ENCODE measurements at places on chromosomes 3 and 15. TPM values are rescaled to one million over a fixed set of nuclear protein-coding genes. Genes with fewer than 3 reads are reported as not detected.

- no peak for DNase-seq
Observed at GRCh38 chr15:63146684-63147083, 10.6 kb downstream of the RPS27L start.

GRCh38 chr15:70633991-70634390 lies 129.4 kb downstream of the UACA start:
- DNase-seq: no peak

- DNase-seq: no peak
Observed at GRCh38 chr15:66723826-66724731, 22.0 kb downstream of the SMAD6 start.

Gene RPL35A
- total RNA-seq: 861 TPM

Gene HYAL1
- total RNA-seq: 0.60 TPM

GRCh38 chr15:72534523-72534922 lies 60.4 kb downstream of the ARIH1 start:
- DNase-seq: no peak

DNA sequence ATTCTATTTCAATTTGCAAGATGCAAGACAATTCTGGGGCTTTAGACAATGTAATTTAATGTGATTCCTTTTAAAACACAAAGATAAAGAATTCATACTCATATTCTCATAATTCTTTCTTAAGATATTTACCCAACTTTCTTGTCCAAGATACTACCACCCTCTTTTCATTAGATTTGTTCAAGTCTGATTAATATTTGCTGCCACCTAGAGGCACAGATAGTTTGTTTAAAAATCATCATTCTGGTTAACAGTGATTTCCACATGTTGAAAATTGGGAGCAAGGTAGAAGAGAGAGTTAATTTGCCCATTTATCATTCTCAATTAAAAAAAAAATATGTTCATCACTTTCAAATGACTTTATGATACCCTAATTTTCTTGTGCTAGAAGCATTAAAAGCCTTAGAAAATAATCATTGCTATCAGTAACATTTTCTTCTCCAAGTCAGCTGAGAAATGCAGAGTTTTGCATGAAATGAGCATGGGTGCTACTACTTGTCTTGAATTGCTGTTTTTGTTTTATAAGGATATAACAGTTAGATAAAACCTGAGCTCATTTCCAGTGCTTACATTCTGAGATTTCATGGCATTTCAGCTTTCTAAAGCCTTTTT lies 11.6 kb downstream of the TAMM41 start:
- no peak for DNase-seq

DNA sequence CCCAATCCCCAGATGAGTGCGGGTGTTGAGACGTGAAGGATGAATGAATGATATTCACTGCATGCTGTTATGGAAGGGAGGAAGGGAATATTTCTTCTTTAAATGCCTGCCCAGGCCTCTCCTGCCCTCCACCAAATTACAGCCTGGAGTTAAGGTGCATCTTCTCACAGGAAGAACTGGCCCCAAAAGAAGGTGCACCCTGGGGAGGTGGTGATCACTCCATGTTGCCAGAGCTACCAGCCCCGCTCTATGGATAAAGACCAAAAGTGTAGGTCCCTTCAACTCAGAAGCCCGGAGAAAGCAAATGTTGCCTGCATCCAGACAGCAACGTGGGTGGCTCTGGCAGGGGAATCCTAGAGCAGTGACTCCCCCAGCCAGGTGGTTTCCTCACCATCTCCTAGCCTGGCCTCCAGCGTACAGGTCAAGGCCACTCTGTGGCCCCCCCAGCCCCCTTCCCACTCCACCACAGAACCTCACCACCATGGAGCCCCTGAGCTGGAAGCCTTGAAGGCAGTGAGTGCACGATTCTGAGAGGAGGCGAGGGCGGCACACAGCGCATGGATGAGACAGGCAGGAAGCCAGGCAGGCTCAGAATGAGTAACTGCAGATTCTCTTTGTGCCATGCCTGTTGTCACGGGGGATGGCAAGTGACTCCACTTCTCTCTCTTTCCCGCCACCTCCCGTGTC lies 3.5 kb upstream of the VIPR1 start:
- DNase-seq: peak; percentile 73

Gene SCN11A
- total RNA-seq: 0.18 TPM

- DNase-seq: peak; percentile 92
Observed at GRCh38 chr3:197854596-197855343, 63.7 kb downstream of the LRCH3 start.

DNA sequence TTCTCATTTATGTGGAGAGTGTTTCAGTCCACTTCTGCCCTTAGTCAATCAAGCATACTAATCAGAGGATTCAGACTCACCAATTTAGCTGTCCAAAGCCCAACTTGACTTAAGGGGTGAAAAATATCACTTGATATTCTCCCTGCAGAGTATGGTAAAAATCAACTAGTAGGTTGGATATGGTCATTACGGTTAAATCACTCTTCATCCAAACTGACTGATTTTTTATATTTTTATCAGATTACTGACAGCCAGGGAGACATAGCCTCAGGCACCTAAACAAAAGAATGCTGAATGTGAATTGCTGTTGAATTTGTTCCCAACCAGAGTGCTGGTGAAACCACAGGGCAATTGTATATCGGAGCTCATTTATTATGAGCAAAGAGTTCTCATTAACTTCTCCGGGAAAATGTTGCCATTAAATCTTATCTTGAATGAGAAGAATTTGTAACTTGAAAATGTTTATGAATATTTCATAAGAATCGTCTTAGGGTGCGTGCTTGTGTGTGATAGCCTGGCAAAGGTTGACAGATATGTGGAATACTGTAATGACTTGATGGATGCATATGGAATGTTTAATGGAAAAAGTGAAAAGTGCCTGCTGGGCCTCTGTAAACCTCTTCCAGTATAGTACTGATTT lies 411.2 kb downstream of the NAALADL2 start:
- no peak for DNase-seq

DNA sequence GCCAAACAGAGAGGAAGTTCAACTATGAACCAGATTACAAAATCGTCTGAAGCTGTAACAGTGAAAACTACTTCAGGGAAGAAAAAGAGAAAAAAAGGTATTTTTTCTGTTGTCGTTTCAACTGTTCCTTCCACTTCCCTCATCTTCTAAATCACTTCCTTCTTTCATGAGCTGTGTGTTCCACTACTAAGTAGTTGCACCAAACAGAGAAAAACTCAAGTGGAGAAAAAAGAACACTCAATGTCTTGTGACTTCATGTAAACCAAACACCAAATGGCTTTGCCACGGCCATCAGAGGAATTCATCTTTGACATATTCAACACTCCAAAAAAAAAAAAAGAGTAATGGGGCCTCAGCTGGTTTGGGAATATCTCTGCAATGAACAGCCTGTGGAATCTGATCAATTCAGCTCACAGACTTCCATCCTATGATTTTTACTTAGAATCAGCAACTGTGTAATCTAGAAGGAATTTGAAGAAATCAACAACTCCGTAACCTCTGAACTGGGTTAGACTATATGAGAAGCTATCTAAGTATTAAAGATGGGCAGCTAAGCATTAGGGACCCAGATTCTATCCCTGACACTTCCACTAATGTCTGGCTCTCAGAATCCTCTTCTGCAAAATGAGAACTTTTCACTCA lies 47.5 kb upstream of the RNF7 start:
- DNase-seq: no peak

Gene THUMPD3
- 43.2 TPM for total RNA-seq

DNA sequence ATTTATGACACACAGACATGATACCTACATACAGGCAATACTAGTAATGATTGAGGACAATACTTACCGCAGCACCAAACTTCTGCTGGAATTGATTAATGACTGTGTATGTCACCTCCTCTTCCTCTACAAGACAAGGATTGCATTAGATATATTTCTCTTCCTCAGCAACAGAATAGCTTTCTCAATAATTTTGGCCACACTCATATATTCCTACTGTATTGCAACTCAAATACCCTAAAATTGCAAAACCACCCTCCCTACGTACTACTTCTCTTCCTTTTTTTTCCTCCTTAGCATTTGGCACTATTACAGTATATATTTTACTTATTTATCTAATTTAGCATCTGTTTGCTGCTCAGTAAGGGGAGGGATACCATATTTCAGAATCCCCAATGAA lies 14.8 kb downstream of the EXD1 start:
- no peak for DNase-seq

- no peak for DNase-seq
Observed at GRCh38 chr3:48472673-48472922, 26.1 kb downstream of the ATRIP start.

DNA sequence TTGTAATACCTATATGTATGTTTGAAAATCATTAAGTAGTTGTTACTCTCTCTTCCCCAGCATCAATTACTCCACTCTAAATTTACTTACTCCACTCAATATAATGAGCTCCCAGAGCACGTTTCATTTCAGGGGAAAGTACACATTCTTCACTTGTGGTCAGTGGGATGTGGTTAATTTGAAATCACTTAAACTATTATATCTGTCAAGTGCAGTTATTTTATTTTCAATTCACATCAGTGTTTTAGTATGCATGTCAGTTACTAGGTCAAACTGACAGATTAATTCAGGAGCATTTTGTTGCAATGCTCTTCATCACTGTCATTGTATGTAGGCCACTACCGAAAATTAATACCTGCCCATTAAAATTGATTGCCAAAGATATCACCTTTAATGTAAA lies 376.1 kb downstream of the ZIC4 start:
- no peak for DNase-seq

GRCh38 chr3:195032106-195032759 lies 238.7 kb downstream of the XXYLT1 start:
- DNase-seq: no peak

GRCh38 chr3:15263120-15263519 lies 57.1 kb downstream of the CAPN7 start:
- no peak for DNase-seq

DNA sequence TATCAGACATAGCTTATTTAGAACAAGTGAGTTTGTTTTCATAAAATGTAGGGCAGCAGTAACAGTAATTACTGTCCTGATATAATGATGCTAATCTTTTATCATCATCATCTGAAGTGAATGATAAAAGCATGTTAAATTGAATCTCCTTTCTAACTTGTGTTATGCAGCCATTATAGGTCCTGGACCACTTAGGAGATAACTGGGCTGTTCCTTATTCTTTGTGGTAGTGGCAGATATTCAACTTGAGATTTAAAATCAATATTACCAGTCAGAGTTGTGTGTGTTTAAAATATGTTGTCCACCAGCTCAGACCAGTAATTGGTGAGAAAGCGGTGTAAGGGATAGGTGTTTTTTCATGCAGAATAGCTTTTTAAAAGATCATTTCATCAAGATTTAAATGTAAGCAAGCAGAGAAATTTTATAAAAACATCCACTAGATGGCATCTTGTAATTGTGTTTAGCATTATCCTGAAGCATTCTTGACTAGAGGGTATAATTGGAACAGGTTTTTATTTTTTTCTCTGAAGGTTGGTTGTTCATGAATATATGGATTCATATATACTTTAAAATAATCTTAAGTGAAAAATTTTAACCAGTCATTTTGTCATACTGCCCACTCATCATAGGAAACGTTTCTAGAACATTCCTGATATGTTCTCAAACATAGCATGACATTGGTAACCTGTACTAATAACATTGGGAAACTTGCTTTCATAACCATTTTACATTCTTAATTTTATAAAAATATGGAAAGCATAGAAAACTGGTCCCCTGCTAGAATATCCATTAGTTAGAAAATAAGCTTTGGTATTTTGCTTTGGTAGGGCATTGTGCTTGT lies 153.9 kb downstream of the BBX start:
- no peak for DNase-seq

- DNase-seq: no peak
Observed at GRCh38 chr15:33293713-33294334, 16.9 kb upstream of the RYR3 start.

Gene KCNAB1
- total RNA-seq: 0.21 TPM

Gene GOLGA8R
- 4.9 TPM for total RNA-seq
